ENCODE measurements at places on chromosomes 2 and 18.
A peak's percentile ranks its signal among the peaks of the same experiment; 100 is the strongest.

DNA sequence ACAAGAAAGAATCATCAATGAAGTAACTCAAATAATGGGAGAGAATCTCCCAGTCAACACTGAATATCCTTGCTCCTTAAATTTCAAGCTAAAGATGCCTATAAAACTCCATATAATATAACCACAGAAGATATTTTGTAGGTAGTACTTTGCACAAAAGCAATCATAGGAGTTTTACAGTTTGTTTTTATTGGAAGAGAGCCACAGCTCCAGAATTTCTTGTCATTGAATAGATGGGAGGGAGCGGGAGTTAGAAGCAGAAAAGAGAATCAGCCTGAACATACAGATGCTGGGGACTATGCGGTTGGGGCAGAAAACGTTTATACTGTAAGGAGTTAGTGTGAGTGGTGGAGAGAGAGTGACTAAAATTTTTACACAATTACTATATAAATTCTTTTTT lies 18.3 kb upstream of the SMAD4 start:
- DNase-seq = no peak

DNA sequence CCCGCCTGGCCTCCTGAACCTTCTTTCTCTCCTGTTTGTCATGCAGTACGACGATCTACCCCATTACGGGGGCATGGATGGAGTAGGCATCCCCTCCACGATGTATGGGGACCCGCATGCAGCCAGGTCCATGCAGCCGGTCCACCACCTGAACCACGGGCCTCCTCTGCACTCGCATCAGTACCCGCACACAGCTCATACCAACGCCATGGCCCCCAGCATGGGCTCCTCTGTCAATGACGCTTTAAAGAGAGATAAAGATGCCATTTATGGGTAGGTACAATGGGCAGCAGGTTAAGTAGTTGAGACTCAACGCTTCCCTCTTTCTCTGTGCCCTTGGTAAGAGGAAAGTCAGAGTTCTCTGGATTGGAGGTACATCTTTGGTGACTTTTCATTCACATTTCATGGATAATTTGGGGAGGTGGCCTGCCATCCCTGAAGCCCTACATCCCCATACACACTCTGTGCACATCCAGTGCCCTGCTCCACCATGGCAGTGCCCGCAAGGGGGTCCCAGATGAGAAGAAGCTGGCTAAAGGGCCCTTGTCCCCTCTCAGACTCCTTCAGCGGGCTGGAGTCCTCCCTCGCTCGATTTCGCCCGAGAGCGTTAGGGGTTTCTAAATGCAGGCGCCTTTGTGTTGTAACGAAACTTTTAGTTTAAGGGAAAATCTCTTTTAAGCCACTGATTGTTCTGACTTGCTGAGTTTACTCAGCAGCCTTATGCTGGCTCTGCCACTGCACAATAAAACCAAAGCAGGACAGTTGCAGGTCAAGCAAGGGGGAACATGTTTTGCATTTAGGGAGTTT lies 3.0 kb downstream of the MEIS1 start:
- DNase-seq = no peak

- DNase-seq = no peak
Observed at GRCh38 chr2:38892819-38893218, 3.1 kb downstream of the ARHGEF33 start.

DNA sequence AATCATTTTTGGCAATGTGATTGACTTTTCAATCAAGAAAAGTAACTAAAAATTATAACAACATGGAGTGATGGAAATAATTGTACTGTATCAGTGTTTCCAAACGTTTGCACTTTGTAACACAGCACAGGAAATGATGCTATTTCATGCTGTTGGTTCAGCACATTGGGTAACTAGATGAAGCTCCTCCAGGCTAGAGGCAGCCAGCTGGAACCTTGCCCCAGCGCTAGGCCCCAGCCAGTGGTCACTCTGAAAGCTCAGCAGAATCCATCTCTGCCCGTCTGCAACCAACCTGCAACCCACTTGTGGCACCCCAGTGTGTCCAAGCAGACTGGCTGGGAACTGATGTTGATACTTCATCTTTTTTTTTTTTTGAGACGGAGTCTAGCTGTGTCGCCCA lies 15.3 kb downstream of the UNC50 start:
- DNase-seq = no peak

DNA sequence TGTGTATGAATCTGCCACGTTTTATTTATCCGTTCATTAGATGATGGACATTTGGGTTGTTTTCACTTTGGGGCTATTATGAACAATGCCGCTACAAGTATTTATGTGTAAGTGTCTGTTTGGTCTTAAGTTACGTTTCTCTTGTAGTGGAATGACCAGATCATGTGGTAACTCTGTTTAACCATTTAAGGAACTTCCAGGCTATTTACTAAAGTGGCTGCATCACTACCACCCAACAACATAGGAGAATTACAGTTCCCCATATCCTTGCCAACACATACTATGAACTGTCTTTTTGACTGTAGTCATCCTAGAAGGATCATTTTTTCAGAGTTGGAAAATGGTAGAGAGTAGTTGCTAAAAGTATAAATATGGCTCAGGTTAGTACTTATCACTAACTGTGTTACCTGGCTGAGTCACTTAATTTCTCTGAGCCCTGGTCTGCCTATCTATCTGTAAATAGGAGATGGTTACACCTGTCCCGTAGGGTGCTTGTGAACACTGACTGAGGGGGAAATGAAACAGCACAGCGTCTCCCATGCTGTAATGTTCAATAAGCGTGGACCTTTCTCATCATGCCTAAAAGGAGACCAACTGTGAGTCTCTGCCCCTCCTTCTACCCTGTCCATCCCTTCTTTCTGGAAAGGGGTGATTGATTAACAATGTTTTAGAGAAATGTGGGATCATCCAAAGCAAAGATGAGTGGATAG lies 103.1 kb downstream of the SH3RF3 start:
- no peak for DNase-seq

- DNase-seq = peak; percentile 72
Observed at GRCh38 chr2:26846334-26847306, 1.3 kb upstream of the DPYSL5 start.

DNA sequence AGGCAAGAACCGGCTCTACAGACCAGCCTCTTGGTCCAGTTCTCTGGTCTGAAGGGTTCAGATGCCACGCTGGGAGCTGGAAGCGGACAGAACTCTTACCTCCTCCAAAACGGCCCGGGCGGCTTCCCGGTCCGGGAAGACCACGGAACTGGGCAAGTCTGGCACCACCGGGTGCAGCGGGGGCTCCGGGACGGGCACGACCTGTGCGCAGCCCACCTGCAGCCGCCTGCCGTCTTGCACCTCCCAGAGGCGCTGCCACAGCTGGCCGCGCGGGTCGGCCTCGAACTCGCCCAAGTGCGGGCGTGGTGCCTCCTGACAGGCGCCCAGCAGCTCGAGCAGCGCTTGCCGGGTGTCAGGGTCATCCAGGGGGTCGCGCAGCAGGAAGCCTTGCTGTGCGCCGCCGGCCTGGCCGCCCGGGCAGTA lies 773 bp downstream of the CMPK2 start:
- DNase-seq = no peak

- DNase-seq = peak; percentile 81
Observed at GRCh38 chr2:109020217-109020637, 31.2 kb upstream of the EDAR start.

GRCh38 chr2:144091622-144092021 lies 428.3 kb downstream of the ZEB2 start:
- DNase-seq = no peak

- DNase-seq = peak; percentile 56
Observed at GRCh38 chr2:33552758-33553461, 46.2 kb downstream of the FAM98A start.

DNA sequence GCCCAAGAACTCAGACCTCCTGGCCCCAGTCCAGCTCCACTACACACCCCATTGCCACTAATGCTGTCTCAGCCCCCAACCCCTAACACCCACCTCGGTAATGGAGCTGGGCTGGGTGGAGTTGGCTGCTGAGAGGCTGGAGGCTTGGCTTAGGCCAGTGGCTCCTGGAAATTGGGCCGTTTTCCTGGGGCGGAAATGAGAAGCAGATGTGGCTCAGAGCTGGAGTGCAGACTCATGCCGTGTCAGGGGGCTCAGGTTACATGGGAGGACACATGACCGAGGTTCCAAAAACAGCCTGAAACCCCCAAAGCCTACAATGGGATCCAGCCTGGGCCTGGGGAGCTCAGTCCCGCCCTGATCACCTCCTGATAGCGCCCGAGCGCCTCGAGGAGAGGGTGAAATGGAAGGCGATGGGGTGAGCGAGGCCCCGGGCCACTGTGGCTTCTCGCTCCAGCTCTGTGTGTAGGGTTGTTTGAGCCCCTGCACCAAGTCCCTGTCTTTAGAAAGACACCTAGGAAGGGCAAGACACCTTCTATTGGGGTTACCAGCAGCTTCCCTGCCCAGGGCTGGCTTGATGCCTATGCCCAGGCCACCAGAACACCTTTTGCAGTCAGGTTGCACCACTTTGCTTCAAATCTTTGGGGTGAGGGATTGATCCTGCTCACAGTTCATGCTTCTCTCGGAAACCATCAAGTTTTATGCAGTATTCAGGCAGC lies 175.7 kb upstream of the HAAO start:
- peak; percentile 93 for DNase-seq

DNA sequence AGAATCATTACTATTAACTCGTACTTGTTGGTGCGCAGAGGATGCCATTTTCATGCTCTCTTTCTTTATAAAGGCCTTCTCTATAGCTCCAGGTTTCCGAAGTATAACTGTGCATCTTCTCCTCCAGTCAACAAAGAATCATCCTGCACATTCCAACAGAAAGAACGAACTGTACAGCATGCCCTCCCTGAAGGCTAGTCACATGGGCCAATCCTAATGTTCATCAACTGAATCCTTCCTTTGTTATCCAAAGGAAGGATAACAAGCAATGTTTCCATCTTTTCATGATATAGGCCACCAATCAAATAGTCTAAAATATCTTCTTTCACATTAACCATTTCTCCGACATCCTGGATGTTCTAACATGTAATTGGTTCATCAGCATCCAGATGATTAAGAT lies 66.9 kb upstream of the LDLRAD4 start:
- DNase-seq = no peak

DNA sequence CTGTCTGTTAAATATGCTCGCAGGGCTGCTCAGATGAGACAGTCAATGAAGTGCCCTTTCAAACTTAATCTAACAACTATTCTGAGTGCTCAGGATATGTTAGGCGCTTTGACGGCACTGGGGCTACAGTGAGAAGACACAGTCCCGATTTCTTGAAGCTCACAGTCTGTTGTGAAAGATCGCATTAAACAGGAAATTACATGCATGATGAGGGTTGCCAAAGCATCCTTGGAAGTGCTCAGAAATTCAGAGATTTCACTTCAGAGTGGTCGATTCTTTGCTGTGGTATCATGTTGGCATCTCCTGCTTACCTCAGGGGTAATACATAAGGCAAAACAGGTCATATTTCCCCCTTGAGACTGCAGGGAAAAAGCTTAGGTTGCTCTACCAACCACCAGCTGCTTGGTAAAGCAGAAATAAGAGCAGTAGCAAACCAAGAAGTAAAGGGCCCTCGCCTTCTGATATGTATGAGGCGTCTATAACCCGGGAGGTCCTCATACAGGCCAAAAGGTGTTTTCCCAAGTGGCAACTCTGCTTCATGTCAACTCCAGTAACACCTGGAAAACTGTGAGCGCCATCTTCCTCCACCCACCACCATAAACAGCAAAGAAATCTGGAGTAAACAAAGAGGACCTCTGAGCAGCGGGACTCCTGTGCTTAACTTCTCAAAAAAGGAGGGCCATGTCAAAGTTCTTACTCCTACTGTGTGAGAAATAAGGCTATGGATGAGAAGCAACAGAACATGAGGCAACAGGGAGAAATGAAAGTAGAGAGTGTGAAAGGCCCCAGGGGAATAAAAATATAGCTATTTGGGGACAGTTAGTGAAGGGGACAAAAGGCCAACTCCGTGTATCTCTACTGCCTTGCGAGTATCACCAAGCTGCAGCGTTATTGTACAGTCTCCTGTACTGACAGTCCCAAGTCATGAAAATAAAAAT lies 79.3 kb downstream of the CLHC1 start:
- no peak for DNase-seq

GRCh38 chr2:68463287-68463877 lies 3.7 kb downstream of the FBXO48 start:
- DNase-seq = peak; percentile 58

DNA sequence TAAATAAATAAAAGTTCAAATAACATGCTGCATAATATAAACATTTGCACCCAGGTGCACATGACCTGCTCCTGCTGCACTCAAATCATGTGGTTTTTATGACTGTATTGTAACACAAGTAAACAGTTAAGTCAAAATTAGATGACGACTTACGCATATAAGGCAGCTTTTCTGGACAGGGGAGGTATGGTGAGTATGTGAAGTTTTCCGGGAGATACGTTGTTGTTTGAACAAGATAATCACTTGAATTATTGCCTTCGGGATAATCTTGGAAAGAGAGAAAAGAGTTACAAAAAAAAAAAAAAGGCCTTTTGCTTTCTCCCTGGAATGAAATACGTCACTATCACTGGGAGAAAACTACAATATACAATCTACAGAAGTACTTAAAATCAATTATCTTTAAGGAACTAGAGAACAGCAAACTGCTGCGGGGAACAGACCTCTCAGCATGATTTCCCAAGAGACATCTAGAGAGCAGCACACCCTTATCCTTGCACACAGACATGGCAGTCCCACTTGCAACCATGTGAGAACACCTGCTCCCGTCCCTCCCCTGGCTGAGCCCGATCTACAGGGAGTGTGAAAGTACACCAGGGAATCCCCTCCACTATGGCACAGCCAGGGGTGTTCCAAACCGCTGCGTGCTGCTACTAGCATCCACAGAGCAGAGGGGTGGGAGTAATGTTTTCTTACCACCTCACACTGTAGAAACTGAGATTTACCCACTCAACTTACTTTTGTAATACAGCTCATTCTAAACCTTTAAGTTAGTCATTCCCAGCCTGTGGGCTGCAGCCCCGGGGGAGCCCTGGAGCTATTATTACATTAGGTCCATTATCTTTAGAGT lies 26.3 kb downstream of the B4GALT6 start:
- DNase-seq = no peak

- DNase-seq = peak; percentile 64
Observed at GRCh38 chr2:210421916-210422315, 54.6 kb downstream of the LANCL1 start.

DNA sequence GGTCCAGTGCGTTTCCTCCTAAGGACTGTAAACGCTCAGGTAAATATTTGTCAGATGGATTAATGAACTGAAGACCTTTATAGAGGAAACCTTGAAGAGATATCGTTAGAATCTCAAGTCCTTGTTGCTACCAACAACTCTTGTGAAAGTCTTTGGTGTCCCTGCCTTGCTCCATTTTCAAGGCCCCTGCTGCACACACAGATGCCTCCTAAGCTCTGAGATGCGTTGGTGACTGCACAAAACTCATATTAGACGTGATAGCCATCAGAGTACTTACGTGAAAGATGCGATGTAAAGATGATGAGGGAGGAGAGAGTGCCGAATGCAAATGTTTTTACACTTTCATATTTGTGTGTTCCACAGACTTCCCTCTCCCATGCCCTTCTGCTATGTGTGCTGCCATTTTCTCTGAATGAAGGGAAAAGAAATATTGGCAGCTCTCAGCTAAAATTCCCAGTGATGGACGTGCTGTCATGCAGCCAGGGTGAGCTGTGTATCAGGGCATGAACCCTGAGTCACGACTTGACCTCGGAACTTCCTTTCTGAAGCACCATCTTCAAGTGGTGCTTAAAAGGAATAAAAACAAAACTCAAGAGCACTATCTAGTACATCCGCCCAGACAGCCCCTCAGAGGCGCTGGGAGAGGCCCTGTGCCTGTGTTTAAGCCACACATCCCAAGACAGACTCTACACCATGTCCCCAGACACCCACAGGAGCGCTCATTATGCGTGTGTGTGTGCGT lies 117.4 kb downstream of the FAM210A start:
- no peak for DNase-seq

- no peak for DNase-seq
Observed at GRCh38 chr2:189344043-189344442, 97.2 kb upstream of the WDR75 start.

- peak; percentile 97 for DNase-seq
Observed at GRCh38 chr2:74740741-74741431, 86.8 kb downstream of the SEMA4F start.

Data from AG10803 (cell line).